Uterus (tissue), 4 donors: ENCODE measurements at places on chromosomes 5 and 9. TPM values are rescaled to one million over a fixed set of nuclear protein-coding genes. Genes with fewer than 3 reads are reported as not detected.

C5orf58 gene
- not detected for total RNA-seq

AJM1 gene
- 1.3 TPM for total RNA-seq

DAPK1 gene
- total RNA-seq = 36.2 TPM

CER1 gene
- total RNA-seq = not detected

TLN1 gene
- total RNA-seq = 248 TPM

SV2C gene
- 0.21 TPM for total RNA-seq

ZNF782 gene
- 9.2 TPM for total RNA-seq

FBP2 gene
- not detected for total RNA-seq

DBH gene
- total RNA-seq = not detected

LCN9 gene
- total RNA-seq = not detected

GGTA1 gene
- 3.1 TPM for total RNA-seq

F2R gene
- 10.9 TPM for total RNA-seq

- no peak for DNase-seq
Measured at GRCh38 chr5:34498572-34498971, 157.6 kb upstream of the RAI14 start.

- DNase-seq = no peak
Measured at GRCh38 chr5:36928947-36929346, 52.4 kb downstream of the NIPBL start.

GRCh38 chr5:1214163-1214935 lies 10.8 kb upstream of the SLC6A18 start:
- no peak for DNase-seq

- peak; percentile 34 for DNase-seq
Measured at GRCh38 chr9:107487521-107488374, 1.8 kb downstream of the KLF4 start.

GRCh38 chr5:77828445-77828844 lies 52.3 kb upstream of the TBCA start:
- no peak for DNase-seq

- no peak for DNase-seq
Measured at GRCh38 chr5:107408564-107408963, 262.2 kb downstream of the EFNA5 start.

DNA sequence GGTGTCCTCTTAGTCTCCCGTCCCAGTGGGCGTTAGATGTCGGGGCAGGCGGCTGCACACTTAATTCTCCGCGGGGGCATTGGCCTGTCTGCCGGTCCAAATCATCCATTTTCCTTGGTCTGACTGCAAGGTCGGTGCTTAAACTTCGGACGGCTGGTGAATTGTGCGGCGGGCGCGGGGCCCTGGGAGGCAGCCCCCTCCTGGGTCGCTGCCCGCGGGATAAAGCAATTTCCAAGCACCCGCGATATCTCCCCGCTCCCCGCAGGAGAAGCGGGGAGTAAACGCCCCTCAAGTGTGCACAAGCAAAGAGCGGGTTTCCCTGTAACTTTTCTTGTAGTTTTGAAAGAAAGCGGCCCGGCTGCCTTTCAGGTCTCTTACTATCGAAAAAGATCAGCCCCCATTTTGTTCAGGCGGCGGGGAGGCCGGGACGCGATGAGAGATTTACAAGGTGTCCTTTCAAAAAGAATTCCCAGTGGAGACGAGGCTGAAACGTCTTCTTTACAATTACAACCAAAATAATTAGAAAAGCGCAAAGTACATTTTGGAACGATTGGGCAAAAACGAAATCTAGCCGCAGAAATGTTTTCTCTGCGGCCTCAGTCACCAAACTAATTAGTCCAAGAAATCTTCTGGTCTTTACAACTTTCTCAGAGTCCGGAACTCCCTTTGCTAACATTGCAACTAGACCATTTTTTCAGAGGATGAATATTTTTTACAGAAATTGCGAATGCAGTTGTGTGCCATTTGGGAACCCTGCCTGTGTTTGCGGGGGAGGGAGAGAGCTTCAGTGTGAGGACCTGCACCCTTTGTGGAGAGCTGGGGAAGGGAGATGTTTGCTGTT lies 1.8 kb downstream of the IRX1 start:
- DNase-seq = no peak

DNA sequence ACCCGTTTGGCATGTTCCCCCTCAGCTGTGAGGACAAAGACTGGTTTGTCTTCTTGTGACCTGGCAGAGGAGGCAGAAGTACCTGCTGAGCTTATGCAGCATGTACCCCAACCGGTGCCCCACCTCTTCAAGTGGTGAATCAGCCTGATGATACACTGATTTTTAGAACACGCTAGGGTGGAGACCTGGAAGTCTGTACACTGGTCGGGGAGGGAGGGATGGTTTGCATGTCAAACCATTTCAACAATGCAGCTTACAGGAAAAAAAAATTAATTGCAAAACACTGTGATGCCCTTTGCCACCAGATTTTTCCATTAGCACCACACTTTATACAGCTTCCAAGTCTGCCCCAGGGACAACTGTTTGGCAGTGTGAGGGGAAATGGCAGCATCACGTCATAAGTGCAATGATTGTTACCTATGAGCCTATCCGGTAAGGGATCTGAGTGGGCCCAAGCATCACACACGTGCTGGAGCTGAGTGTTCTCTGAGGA lies 155.1 kb upstream of the DMRT1 start:
- DNase-seq = no peak

GRCh38 chr9:33868440-33868973 lies 51.5 kb downstream of the UBE2R2 start:
- no peak for DNase-seq

DNA sequence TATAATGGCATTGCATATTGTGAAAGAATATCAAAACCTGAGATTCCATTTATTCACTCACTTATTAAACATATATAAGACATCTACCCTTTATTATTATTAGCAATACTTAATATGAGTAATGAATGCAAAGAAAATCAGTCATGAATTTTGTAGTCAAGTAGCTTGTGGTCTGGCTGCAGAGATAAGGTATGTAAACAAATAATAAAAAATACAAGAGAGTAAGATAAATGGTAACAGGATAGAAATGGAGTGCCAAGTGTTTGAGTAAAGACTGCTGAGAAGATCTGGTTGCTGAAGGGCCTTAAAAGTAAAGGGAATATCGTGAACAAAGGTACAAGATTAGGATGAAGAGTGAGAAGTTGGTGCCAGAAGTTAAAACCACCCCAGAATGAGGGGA lies 18.4 kb downstream of the TRIM32 start:
- no peak for DNase-seq

- DNase-seq = no peak
Measured at GRCh38 chr5:137516251-137516797, 17.2 kb upstream of the SPOCK1 start.

- DNase-seq = no peak
Measured at GRCh38 chr5:114438471-114438870, 76.6 kb downstream of the KCNN2 start.

GRCh38 chr9:68978066-68978465 lies 35.8 kb downstream of the PRKACG start:
- no peak for DNase-seq

DNA sequence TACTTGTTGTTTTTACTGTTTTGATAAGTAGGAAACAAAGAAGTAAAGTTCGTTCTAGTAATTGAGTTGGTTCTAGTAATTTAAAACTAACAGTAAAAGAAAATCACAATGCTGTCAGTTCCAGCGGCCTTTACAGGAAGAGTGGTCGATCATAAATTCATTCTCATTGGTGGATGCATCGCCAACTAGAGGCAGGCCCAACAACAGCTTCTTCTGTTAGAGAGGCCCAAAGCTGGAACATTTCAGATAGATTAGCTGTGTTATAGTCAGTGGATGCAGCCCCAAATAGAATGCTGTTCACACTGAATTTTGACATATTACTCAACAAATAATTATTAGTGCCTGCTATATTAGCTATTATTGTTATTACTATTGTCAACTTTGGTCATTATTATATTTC lies 80.8 kb downstream of the ARRDC3 start:
- no peak for DNase-seq

GRCh38 chr9:75389101-75389500 lies 300.8 kb downstream of the OSTF1 start:
- DNase-seq = no peak

GRCh38 chr9:83219154-83219923 lies 156.4 kb upstream of the RASEF start:
- peak; percentile 67 for DNase-seq

- peak; percentile 83 for DNase-seq
Measured at GRCh38 chr9:124259158-124259808, 1.5 kb downstream of the NEK6 start.

GRCh38 chr5:1502046-1502736 lies 21.6 kb downstream of the LPCAT1 start:
- no peak for DNase-seq

DNA sequence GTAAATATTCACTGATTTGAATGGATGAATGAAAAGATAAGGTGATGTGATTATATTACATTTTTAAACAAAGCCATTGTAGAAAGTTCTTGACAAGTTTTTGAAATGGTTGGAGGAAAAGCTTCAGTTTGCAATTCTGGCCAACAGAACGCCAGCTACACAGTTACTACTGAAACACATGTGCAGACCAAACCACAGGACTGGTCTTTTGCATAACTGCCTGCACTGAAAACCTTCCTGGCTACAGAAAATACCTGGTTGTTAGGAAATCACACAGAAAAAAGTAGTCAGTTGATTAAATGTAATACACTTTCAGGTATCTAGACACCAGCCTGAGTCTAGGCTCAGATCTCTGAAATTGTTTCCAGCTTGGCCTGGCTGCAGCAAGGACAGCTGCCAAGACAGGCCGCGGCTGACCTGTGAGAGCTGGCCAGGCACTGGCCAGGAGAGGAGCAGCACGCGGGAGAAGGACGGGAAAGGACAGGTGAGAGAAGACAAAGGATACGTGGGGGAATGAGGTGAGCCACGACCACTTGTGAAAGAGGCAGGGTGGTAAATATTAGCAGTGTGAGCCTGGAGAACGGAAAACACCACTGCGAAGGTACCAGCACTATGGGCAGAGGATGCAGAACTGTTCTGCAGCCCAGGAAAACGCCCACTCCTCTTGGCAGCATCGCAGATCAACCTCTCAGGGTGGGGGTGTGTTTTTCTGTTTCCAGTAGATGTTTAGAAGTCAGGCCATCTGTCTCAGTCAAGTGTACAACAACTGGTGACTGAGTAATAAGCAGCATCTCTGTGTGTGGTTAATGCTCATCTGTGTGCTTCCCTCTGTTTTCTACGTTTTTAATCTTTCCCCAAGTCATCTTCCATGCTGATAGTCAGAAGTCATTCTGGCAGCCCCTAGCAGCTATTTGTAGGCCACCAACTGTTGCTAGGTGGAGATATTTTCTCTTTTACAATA lies 137.4 kb downstream of the SCAMP1 start:
- peak; percentile 34 for DNase-seq
